Right renal cortex interstitium (tissue), 3 donors: ENCODE measurements at places on chromosomes 7 and 10. TPM values are rescaled to one million over a fixed set of nuclear protein-coding genes. Genes with fewer than 3 reads are reported as not detected.

The GRM3 gene
- polyA plus RNA-seq, result 0.18 TPM

GRCh38 chr10:91621483-91622113 is 11.3 kb downstream of the PPP1R3C start:
- no peak for DNase-seq

The DRGX gene
- not detected for polyA plus RNA-seq

DNA sequence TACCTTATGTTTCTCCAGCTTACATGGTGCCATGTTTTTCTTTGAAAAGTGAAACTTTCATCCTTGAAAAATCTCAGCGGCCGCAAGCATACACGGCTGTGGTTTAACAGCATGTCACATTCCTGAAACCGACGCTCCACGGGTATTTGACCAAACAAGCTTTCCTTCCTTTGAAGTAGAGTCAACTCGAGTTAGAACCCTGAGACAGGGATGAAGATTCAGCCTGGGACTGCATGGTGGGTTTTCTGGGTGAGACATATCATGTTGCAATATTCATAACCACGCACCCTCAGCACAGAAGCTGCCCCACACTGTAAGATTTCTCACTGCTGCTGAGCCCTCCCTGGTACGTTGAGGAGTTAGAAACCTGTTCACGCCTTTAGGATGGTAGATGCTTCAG is 8.1 kb downstream of the CYP26A1 start:
- DNase-seq, result no peak

DNA sequence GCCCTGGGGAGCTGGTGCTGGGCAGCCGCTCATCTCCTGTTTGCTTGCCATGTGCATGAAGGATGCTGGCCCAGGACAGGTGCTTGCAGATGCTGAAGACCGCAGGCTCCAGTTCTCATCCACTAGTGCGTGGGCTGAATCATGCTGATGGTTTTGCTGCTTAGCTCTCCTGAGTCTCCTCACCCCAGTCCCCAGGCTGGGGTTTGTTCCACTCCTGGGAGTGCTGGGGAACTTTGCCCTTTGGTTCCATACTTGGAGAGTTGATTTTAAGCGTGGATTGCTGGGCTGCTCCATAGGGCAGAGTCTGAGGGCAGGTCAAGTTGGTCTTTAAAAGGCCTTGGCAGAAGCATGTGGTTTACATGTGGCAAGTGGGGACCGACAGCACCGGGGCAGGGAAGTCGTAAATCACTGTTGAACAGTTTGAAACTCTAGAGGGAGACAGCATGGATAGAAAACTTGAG is 9.1 kb downstream of the DYNC2I1 start:
- no peak for DNase-seq

DNA sequence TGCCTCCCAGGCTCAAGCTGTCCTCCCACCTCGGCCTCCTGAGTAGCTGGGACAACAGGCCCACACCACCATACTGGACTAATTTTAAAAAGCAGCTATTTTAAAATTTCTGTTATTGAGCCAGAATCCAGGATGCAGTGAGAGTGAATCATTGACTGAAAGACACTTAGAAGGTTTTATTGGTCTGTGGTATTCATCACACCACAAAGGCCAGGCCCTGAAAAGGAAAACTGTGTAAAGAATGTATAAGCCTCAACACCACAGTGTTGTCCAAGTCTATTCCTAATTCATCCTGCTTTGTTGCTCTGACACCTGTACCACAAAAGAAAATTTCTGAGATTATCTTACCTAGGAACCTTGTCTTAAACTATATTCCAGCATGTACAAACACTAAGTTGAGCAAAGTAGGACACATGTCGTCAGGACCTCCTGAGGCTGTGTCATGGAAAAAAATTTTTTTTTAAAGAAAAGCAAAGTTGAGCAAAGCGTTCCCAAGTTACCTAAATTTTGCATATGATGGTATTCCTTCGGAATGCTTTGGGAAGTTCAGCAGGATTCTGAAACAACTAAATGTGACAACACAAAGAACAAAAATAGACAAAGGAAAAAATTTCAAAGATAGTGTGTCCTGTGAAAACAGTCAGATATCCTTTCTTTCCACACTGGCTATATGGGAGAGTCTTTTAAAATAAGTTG is 129.6 kb upstream of the MKLN1 start:
- no peak for DNase-seq

- DNase-seq, result no peak
Measured at GRCh38 chr10:119680650-119681081, 29.5 kb downstream of the BAG3 start.

- DNase-seq, result no peak
Measured at GRCh38 chr7:668139-668931, 58.2 kb upstream of the DNAAF5 start.

The LRRN3 gene
- 6.4 TPM for polyA plus RNA-seq

DNA sequence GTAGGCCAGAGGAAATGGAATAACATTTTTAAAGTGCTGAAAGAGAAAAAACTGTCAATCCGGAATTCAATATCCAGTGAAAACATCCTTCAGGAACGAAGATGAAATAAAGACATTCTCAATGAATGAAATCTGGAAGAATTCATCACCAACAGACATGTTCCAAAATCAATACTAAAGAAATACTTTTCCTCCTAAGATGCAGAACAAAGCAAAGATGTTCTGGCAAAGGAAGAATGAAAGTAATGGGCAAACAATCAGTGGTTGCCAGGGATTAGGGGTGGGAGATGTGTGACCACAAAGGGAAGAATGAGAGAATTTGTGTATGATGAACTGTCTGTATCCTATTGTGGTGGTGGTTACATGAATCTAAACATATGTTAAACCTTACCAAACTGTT is 52.8 kb upstream of the EEPD1 start:
- DNase-seq, result no peak

- no peak for DNase-seq
Measured at GRCh38 chr7:148825338-148825737, 58.8 kb downstream of the EZH2 start.

DNA sequence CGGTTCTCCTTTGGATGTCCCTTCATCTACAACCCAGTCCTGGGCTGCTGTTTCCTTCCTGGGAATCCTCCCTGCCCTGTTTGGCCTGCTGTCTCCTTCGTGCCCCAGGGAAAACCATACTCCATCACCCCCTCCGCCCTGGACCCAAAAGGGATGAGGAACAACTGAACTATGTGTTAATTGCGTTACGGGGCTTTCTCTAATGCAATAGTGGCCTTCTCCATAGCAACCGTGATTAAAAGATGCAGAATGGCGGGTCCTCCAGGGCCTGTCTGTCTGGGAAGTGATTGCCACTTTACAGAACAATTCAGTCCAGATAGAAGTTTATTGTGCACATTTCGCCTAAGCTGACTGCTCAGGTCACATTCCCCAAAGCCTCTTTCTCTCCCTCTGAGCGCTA is 112.0 kb upstream of the FGFR2 start:
- DNase-seq, result no peak

GRCh38 chr10:59432207-59432900 is 70.0 kb upstream of the FAM13C start:
- no peak for DNase-seq

The MYH16 gene
- 0.21 TPM for polyA plus RNA-seq

DNA sequence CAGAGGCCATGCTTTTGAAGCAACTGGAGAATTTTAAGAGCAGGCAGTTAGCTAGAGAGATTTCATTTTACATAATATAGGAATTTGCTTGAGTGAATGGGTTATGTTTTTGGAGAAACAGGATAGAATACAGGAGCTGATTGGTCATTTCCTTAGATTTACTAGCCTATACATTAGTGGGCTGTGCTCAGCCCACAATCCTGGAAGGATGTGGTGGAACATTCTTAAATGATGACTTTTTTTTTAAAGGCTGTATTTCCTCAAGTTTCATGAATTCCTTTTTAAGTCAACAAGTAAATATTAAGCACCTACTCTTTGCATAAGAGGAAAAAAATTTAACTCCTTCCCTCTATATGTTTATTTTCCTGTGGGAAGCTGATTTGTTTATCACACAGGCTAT is 314.4 kb upstream of the BMPER start:
- DNase-seq, result no peak

- no peak for DNase-seq
Measured at GRCh38 chr7:100156331-100157068, 2.0 kb downstream of the TRAPPC14 start.

The SLC26A3 gene
- polyA plus RNA-seq, result 0.38 TPM

- DNase-seq, result no peak
Measured at GRCh38 chr7:11792166-11792565, 39.8 kb downstream of the THSD7A start.

The SPDYE16 gene
- polyA plus RNA-seq, result 1.0 TPM

The LMOD2 gene
- 0.15 TPM for polyA plus RNA-seq

The HILPDA gene
- polyA plus RNA-seq, result 17.7 TPM

DNA sequence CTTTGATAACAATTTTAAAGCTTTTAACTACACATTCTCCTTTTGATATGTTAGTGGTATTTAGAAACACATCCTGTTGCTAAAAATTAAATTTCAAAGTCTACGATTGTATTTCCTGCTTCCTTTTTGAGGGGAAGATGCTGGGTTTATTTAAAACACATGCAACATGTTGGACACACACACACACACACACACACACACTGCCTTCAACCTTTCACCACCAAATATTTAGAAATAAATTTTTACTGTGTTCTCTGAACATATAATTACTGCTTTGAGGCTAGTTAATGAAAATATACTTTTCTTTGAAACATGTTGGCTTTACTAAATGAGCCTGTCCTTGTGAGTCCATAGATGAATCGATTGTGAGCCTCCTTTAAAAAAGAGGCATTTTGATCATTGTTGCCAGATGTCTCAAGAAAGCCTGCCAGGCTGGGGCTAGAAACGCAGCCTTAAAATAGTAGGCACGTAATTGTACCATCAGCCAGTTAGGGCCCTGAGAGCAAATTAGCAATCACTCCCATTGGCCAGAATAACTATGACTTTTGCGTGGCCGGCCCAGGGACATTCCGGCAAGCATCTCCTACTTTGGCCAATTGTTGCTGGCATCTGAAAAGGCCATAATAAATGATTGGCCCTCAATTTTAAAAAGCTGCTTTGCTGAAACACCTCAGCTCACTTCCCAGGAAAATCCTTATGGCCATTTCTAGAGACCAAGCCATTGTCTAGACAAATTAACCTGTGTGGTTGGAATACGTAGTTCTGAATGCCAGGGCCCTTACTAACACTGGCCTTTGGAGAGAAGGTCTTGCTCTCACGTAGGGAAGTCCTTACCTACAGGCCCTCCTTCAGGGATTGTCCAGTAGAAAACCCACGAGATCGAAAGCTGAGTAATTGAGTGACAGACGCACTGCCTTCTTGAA is 9.9 kb upstream of the TEX36 start:
- no peak for DNase-seq

The UFSP1 gene
- polyA plus RNA-seq, result 2.3 TPM

DNA sequence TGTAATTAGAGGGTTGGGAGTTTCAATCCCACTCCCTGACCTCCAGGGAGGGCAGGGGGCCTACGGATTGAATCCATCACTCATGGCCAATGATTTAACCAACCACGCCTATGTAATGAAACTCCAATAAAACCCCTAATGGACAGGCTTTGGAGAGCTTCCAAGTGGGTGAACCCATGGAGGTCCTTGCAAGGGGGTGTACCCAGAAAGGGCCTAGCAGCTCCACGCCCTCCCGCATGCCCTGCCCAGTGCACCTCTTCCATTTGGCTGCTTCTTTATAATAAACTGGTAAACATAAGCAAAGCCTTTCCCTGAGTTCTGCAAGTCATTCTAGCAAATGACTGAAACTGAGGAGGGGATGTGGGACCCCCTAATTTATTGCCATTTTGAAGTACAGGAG is 280.1 kb downstream of the FRMD4A start:
- no peak for DNase-seq

The TRIM50 gene
- polyA plus RNA-seq, result 0.21 TPM

DNA sequence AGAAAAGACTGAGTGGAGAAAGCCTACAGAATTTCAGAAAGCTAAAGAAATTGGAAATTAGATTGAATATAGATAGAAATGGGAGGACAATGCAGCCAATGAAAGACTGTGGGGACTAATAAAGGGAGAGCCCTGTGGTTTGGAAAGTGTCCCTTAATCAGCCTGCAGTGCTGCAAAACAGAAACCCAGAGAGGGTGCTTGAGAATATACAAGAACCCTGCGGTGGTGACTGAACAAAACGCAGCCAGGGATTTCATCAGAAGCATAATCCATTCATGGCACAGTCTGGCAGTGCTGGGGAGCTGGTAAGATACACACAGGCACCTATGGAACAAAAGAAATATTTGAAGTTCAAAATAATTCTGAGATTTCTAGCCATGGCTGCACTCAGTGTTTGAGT is 19.1 kb downstream of the CEP41 start:
- DNase-seq, result no peak

DNA sequence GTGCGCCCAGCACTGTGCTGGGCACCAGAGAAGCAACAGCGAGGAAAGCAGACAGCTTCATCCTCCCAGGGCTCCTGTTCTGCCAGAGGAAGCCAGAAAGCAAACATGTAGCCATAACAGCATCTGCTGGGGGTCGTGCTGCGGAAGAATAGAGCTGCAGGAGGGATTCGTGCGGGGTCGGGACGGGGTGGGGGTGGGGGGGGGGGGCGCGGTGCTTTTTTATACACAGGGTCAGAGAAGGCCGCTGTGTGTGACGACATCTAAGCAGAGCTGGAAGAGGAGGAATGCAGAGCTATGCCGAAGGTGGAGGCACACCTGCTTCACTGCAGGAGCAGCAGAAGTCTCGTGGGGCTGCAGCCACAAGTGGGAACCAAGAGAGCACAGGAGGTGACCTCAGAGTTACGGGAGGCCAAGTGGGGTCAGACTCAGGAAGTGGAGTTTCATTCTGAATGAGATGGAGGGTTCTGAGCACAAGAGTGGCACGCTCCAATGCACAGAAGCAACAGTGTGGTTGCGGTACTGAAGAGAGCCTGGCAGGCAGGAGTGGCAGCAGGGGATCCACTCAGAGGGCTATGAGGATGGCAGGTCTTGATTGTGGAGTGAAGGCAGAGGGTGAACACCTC is 11.1 kb downstream of the PKD1L1 start:
- no peak for DNase-seq

The SLC13A1 gene
- polyA plus RNA-seq, result 25.1 TPM

The PPP1R17 gene
- not detected for polyA plus RNA-seq

The LIPF gene
- polyA plus RNA-seq, result 0.14 TPM

The TMEM273 gene
- polyA plus RNA-seq, result 2.2 TPM

DNA sequence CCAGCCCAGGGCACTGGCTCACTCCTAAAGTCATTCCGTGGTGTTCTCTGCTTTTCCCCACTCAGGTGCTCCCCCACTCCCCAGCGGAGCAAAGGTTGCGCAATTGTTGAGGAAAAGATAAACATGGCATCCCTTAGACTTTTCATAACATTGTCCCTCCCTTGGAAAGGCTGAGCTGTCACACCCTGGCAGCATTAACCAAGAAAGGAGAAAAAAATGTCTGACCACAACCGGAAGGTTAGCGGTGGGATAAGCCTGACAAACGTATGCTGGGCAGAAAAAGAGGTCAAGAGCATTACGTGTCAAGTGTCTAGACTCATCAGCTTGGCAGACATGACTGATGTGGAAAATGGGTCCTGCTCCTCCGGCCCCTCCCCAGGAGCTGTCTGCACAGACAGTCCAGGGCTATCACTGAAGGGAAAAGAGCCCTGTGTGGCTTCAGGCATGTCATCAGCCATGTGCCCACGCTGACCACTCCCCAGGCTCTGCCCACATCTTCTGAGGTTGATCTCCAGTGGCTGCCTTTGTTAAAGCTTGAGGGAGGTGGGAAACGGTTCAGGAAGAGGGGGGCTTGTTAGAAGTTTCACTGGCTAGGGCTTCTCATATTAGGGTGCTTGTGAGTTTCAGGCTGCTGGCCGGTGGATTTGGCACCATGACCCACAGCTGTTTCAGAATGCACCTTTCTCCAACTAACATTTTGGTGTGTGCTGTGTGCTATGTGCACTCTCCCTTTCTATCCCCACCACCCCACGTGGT is 30.1 kb downstream of the BTBD16 start:
- no peak for DNase-seq

The PTPRZ1 gene
- polyA plus RNA-seq, result 1.8 TPM
